Esophagus muscularis mucosa (tissue), 4 donors: ENCODE measurements at places on chromosomes 7 and 10. TPM values are rescaled to one million over a fixed set of nuclear protein-coding genes. Genes with fewer than 3 reads are reported as not detected.

DNA sequence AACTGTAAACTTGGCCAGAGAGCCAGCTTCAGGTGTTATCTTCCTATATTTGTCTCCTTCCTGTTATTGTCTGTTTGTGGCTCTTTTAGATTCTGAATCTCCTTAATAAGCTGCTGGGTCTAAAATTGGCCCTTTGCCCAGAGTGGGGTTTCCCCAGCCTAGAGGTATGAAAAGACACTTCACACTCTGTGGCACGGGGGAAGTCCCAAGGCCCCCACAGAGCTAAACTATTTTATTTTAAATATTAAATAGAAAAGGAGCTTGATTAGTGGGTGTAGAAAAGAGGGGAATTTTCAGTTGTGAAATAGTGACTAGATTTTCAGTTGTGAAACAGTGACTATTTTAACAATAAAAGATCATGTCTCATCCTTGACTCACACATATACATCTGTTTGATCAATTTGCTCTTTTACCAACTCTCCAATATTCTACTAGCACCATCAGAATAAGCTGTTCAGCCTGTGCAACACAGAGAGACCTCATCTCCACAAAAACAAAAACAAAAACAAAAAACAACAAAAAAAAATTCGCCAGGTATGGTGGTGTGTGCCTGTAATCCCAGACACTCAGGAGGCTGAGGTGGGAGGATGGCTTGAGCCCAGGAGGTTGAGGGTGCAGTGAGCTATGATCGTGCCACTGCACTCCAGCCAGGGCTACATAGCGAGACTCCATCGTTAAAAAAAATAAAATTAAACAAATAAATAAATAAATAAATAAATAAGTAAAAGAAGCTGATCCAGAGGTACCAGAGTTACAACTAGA lies 24.9 kb upstream of the ADO start:
- H3K4me3 ChIP-seq = no peak overlapping the region
- H3K27ac ChIP-seq = no peak overlapping the region
- no peaks in the 10 kb centered on the region for H3K4me1 ChIP-seq

DNA sequence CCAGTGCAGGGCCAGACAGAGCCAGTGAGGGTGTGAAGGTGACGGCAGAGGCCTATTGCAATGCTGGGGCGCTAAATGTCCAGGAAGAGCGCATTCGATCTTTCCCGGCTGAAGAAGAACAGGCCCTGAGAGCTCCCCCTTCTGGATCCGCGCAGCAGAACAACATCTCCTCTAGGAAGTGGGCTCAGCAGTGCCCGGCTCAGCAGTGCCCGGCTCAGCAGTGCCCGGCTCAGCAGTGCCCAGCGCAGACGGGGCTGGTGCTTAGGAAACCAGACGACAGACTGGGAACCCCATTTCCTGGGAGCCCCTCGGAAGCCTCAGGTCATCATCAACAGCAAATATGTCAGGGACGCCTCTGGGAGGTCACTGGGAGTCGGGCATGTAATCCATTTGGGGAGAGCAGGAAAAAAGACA lies 4.7 kb upstream of the NOS3 start:
- H3K4me3 ChIP-seq = no peak overlapping the region
- no peak for DNase-seq
- no peaks in the 10 kb centered on the region for H3K27me3 ChIP-seq
- peaks cover 25% of the 10 kb centered on the region for H3K4me1 ChIP-seq
- no peak overlapping the region for H3K27ac ChIP-seq

- H3K4me3 ChIP-seq = no peak overlapping the region
- H3K27ac ChIP-seq = peak overlapping the region; percentile 24
- peaks cover 43% of the 10 kb centered on the region for H3K4me1 ChIP-seq
- H3K27me3 ChIP-seq = no peaks in the 10 kb centered on the region
These were observed 132.4 kb downstream of the SVIL start for GRCh38 chr10:29502351-29502750.

GRCh38 chr7:142089035-142089434 lies 22.5 kb upstream of the MGAM2 start:
- H3K27me3 ChIP-seq = no peaks in the 10 kb centered on the region
- DNase-seq = no peak
- no peak overlapping the region for H3K4me3 ChIP-seq

DNA sequence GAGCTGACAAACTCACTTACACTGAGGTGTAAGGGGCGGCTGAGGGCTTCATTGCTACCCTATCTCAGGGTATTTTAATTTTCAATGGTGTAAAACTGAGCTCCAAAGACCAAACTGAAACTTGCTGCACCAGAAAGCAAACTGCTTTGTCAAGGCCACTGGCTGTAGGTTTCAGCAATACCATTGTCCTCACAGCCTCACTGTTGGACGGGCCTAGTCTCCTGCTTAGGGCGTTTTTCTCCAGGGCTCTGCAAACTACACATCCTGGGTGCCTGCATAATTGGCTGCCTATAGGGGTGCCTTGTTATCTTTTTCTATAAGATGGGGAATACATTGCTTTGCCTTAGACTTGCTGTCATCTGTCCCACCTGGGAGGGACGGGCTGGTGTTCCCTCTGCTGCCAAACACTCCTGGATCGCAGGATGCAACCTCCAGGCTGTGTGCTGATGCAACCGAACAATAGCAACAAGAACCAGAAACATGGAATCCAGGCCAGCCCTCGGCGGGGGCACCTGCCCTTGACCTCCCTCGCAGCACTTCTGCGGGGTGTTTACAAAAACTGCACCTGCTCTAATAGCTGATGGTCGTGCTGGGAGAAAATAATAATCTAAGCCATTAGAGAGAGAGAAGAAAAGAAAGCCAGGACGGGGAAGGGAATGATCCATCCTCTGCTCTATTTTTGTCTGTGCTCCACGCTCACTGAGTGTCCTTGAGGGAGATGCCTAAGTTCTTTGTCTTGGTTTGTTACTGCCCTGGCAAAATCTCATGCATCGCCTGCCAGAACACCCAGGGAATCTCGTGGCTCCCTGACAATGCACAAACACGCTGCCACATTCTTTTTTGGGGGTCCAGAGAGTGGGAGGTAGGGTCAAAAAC lies 104.5 kb downstream of the GALNT17 start:
- no peak for DNase-seq
- H3K4me3 ChIP-seq = peak overlapping the region; percentile 21
- H3K36me3 ChIP-seq = no peaks in the 10 kb centered on the region
- no peaks in the 10 kb centered on the region for H3K27me3 ChIP-seq
- peaks cover 36% of the 10 kb centered on the region for H3K4me1 ChIP-seq

- no peaks in the 10 kb centered on the region for H3K27me3 ChIP-seq
- peaks cover 63% of the 10 kb centered on the region for H3K4me1 ChIP-seq
- no peak for DNase-seq
These were observed 82.6 kb downstream of the DNMBP start for GRCh38 chr10:99926925-99927720.

- H3K4me1 ChIP-seq = no peaks in the 10 kb centered on the region
- DNase-seq = no peak
- H3K36me3 ChIP-seq = peaks cover 72% of the 10 kb centered on the region
- H3K4me3 ChIP-seq = no peak overlapping the region
- no peak overlapping the region for H3K27ac ChIP-seq
These were observed 52.7 kb downstream of the NHLRC2 start for GRCh38 chr10:113907166-113907565.

Gene LRRD1
- 0.19 TPM for total RNA-seq

Gene BICC1
- 20.2 TPM for total RNA-seq

Gene HYAL4
- total RNA-seq = not detected

Gene ELFN1
- total RNA-seq = 3.3 TPM

Gene NSUN6
- total RNA-seq = 6.1 TPM
